ENCODE measurements at places on chromosomes 16 and 17. TPM values are rescaled to one million over a fixed set of nuclear protein-coding genes. Genes with fewer than 3 reads are reported as not detected.

PITPNC1 gene
- 0.99 TPM for total RNA-seq

QPRT gene
- 0.36 TPM for total RNA-seq

CCL17 gene
- total RNA-seq, result not detected

CARD14 gene
- 0.10 TPM for total RNA-seq

EFCAB5 gene
- not detected for total RNA-seq

SPATA32 gene
- not detected for total RNA-seq

ITGAD gene
- total RNA-seq, result not detected

RHBDF1 gene
- 12.0 TPM for total RNA-seq

DNA sequence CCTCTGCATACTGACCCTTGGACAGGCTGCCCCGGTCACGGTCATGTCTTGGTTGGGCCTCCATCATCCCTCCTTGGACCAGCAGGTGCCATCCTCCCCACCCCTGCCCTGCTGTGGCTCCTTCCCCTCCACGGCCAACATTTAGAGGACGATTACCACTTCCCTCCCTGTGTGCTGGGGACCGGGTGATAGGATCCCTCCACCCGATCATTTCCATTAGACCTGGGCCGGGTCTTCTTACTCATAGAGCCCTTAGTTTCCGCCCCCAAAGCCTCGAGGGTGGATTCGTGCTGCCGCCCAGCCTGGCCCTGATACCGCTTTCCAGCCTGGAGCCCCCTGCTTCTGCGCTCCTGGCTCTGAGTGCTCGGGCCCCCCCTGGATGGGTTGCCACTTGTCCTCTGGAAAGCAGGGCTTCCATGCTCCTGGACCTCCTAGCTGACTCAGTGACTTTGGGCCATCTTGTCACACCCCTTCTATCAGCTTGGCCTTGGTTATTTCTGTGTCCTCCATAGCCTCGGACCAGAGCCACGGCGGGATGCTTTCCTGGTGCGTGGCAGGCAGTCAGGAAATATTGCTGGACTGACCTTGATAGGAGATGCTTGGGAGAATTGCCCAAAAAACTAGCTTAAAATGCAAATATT, 171.4 kb downstream of the SEC14L1 start:
- no peak for DNase-seq

DNA sequence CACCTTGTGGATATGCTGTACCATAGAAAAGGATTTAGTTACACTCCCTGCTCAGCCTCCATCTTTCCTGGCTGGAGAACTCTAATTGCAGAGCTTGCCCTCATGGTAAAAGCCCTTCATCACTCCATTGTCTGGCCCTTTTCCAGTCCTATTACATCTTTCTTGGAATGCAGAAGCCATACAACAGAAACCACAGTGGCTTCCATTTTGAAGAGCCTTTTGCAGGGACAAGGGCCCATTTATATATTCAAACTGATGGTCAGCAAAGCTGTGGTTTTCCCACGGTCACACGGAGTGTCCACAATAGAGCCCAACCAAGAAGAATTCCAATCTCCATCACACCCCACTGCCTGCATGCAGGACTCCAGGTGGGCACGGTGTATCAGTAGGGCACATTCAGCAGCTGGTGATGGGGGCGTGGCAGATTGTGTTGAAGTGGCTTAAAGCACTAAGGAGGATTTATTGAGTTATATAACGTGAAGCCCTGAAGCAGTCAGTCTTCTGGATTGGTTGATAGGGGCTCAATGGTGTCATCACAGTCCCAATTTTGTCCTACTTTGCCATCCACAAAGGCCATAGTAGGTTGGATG, 20.3 kb downstream of the COPRS start:
- no peak for DNase-seq

- no peak for DNase-seq
These were observed at the start of gene RAB11FIP4 for GRCh38 chr17:31391496-31391949. Gene RAB11FIP4, plus strand, starts transcription at chr17:31391675. Its CDS starts 178 bp downstream, at chr17:31391853.

DNA sequence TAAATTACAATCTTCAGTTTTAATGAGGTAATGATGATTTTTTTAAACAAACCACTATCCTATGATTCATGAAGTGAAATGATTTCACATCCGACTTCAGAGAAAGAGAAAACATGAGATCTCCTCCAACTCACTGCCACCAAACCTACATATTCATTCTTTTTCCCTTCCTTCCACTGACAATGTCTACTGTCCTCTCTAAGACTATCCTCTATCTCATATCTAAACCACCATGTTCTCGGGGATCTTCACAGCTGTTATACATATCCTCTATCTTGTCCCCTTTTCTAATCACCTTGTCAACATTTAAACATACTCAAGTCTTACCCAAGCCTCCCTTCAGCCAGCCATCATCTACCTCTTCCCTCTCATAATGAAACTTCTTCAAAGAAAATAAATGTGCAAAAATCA, 53.5 kb downstream of the SMURF2 start:
- DNase-seq, result no peak

DNA sequence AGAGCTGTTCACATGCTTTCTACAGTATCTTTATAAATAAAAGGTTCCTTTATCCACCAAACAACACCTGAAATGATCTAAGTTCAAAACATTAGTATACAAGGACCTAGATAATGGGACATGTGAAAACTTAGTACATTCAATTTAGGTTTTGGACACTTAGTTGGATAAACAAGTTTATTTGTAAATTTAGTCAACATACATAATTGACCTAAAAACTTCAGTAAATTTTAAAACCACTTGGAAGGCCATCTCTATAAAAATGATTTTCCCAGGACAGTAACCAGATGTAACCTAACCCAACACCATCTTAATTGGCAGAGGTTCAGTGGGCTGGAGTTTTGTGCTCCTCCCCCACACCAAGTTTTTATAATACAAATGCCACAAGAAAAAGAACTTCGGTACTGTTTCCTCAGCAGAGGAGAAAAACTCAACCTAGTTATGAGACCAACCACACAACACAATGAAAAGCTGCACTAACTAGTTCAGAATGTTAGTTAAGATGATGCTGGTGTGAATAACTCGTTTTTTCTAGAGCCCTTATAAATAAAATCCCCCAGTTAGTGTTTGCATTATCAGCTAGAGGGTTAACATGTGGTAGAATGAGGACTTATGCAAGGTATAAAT, 7.2 kb upstream of the UNK start:
- no peak for DNase-seq

- DNase-seq, result no peak
These were observed 942 bp downstream of the LDAF1 start for GRCh38 chr16:21159281-21159951.

DNA sequence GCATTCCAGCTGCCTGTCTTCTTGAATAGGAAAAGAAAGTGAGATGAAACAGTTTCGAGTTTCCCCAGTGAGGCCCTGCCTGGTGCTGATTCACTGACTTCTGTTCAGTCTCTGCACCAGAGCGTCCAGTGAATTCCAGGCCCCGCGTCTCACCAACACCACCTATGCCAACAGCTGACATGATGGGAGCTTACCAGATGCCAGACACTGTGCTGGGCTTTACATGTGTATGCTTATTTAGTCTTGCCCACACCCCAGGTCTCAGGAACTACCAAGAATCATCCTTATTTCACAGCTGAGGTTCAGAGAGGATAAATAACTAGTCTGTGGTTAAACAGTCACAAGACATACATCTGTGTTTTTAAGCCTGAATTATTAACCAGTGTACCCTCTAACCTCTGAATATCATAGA, 29.1 kb upstream of the IRX6 start:
- DNase-seq, result peak; percentile 92

GRCh38 chr16:6616746-6617145, 715.9 kb upstream of the RBFOX1 start:
- DNase-seq, result no peak

DNA sequence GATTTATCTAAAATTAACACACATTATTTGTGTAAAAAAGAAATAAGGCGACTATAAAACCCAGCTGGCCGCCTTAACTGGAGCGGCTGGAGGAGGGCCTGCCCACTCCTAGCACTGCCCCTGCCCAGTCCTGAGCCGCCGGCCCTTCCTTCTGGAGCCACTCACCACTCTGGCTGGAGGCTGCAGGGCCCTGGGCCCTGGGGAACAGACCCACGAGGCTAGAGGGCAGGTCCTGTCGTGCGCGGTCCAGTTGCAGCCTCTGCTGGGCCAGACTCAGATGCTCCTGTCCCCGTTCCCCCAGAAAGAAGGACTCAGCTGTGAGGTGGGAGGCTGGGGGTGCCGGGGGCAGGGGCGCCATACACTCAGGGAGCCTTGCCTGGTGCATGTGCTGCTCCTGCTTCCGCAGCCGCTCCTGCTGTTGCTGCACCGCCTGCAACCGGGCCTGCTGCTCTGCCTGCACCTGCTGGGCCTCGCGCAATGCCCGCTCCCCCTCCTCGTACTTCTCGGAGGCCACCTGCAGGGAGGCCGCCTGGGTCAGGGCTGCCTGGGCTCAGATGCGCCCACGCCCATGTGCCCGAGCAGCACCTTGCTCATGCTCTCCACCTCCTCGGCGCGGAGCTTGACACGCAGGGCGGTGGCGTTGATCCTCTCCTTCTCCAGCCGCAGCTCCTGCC, 9.0 kb upstream of the MRPL38 start:
- DNase-seq, result no peak

GRCh38 chr16:67000384-67001351, 12.3 kb downstream of the CES4A start:
- DNase-seq, result no peak

GRCh38 chr16:19837984-19838707, 46.5 kb downstream of the GPRC5B start:
- no peak for DNase-seq

DNA sequence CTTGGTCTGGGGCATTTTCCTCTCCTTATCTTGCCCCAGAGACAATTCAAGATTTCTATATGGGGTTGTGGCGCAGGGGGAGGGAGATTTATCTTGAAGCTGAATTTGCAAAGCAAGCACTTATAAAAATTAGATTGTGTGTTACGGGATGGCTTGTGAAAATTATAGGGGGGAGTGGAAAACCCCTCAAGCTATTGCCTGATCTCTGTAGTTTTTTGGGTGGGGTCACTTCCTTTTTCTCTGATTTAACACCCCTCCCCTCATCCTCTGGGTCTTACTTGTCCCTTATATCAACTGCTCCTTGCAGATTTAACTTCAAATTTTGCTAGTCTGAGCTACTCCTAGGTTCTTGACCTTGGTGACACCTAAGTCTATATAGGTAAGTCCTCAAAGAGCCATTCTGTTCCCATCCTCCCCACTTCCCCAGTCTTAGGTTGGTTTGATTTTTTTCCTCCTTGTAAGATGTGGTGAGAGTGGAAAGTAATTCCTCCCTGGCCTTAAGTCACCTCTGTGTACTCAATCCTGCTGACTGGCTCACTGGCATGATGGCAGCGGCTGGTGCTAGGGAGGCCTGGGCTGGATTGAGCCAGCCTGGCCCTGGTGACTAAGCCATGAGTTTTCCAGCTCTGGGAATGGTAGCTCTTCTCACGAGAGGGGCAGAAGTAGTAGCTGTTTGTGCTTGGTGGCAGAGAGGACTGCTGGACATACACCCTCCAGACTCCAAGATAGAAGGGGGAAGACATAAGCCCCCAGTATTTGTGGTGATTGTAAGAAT, 2.3 kb downstream of the ARL4D start:
- peak; percentile 97 for DNase-seq

- no peak for DNase-seq
These were observed 5.0 kb upstream of the DHRS13 start for GRCh38 chr17:28907709-28908475.

DNA sequence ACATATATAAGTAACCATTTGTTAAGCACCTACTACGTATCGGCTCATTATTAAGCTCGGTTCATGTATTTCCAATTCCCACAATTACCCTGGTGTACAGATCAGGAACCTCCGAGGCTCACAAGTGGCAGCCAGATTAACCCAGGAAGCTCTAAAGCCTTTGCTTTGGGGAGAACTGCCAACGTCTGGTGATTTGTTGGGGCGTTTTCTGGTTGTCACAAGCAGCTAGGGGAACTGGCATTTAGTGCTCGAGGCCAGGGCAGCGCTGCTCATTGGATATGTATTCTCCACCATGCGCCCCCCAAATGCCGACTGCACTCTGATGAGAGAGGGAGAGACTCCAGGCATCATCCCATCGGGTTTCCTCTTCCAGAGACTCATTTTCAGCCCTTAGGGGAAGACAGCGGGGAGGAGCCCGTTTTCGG, 541 bp downstream of the ZNF18 start:
- peak; percentile 53 for DNase-seq

- DNase-seq, result no peak
These were observed 7.5 kb upstream of the XPO6 start for GRCh38 chr16:28219282-28219681.

DNA sequence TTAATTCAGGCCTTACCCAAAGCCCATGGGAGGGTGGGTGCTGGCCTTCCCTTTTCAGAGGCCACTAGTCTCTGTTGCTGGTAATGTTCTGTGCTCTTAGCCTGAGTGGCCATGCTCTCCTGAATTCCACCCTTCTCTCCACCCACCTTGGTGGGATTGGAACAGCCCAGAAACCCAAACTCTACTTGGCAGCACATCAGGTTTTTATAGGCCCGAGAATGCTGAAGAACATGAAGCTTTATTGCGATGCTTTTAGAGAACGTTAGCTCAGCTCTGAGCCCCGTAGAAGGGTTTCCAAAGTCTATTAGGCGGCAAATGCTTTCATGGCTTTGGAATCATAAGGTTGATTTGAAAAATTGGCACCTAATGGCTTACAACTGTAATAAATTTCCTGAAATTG, 209.3 kb downstream of the MSI2 start:
- DNase-seq, result no peak

- DNase-seq, result no peak
These were observed 9.3 kb upstream of the ZNF624 start for GRCh38 chr17:16662936-16663335.

DNA sequence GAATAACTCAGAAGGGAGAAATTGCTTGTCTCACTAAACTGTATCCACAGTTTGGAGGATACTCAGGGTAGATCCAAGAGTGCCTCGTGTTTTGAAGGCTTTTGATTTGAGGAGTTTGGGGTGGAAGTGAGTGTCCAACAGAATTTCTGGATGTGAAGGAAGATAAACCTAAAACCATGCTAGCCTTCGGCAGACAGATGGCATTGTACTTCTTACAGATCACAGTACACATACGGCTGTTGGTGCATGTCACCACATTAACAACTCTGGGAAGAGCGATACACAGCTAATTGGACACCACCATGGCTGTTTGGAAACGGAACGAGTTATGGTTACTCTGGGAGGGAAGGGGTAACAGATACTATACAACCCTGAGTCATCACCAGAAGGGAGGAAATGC, 420.4 kb downstream of the GRIN2A start:
- no peak for DNase-seq

GRCh38 chr17:28950752-28951427, 428 bp downstream of the PHF12 start:
- no peak for DNase-seq

GRCh38 chr17:1036171-1036844, 39.4 kb downstream of the TIMM22 start:
- no peak for DNase-seq

GRCh38 chr17:39166437-39167335, 725 bp upstream of the ARL5C start:
- DNase-seq, result no peak

DNA sequence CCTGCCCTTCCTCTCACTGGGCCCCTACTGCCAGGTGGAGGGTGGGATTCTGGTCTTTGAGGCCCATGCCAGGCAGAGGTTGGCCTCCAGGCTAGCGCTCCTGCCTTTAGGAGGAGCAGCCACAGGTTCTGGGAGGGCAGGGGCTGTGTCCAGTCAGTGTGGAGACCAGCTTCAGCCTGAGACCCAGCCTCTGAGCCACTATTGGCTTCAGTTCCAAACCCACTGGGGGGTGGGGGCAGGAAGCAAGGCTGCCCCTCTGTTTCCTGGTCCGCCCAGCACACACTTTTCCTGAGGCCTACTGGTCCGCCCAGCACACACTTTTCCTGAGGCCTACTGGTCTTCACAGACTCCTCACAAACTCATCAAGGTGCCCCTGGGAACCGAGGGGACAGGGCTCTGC, 16.4 kb downstream of the SLC5A10 start:
- no peak for DNase-seq

GRCh38 chr16:51181503-51181811, 30.4 kb upstream of the SALL1 start:
- no peak for DNase-seq

GRCh38 chr17:77474292-77474988, 333.7 kb downstream of the SEC14L1 start:
- DNase-seq, result peak; percentile 76

Measured in MG63 (cell line).